Foreskin keratinocyte (primary cell): ENCODE measurements at places on chromosomes 7 and 10. TPM values are rescaled to one million over a fixed set of nuclear protein-coding genes. Genes with fewer than 3 reads are reported as not detected.

The DRGX gene
- not detected in 2 replicates for polyA plus RNA-seq

The SLC13A1 gene
- not detected in 2 replicates for polyA plus RNA-seq

The FAM25C gene
- 0.84 TPM in 1 of 2 replicates, not detected in the other for polyA plus RNA-seq

The PLAC9 gene
- not detected in 2 replicates for polyA plus RNA-seq

The HNRNPA2B1 gene
- 784 and 981 TPM in 2 replicates for polyA plus RNA-seq

The HUS1 gene
- polyA plus RNA-seq = 12.3 and 14.1 TPM in 2 replicates

DNA sequence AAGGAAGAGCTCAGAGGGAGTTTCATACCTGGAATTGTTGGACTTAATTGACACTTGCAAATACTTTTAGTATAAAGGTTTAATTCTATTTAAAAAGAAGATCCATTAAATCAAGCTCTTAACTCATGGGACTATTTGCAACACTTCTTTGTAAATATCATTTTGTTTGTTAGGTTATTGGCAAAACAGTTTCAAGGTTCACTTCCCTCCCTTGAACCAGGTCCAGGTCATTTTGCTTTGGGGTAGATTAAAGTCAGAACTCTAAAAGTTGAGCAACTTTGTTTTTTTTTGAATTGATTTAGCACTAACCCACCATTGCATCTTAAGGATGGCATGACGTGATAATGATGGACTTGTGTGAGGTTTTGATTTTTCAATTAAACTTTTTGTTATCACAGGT is 45.9 kb downstream of the ZRANB1 start:
- no peak for DNase-seq

DNA sequence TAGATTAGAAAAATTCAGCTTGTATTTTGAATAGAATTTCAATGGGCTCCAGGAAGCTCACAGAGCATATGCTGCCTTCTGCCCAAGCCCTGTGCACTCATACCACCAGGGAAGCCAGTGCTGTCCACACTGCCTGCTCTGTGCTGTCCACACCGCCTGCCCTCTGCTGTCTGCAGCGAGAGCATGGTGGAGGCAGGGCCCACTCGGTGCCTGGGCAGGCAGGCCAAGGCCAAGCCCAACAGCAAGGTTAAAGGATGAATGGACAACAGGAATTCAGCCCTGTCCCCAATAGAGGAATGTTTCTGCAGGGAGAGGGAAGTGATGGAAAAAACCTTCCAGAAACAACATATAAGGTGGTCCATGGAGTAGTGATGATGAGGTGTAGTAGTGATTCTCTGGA is 146.8 kb downstream of the GFRA1 start:
- DNase-seq = no peak

DNA sequence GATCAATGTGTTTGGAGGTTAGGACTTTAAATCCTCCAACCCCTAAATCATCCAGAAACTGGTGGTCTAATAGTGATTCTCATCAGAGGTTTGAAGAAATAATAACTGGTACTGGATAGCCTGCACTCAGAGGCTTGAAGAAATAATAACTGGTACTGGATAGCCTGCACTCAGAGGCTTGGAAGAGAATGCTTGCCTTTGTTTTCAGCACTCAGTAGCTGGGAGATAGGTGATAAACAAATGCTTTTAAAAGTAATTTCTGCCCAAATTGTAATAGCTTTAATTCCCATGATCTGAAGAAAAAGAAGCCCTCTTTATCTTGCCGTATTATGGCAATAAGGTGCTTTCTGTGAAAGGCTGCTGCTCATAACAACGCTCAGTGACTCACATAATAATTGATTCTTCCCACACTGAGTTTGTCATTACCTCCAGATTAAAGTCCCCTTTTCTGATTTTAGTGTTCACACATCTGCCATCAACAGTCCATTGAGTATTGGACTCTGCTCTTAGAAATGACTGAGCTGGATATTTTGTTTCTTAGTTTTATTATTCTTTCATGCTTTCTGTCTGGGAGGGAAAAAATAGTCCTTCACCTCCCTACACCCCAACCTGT is 112.3 kb upstream of the PHYHIPL start:
- no peak for DNase-seq

DNA sequence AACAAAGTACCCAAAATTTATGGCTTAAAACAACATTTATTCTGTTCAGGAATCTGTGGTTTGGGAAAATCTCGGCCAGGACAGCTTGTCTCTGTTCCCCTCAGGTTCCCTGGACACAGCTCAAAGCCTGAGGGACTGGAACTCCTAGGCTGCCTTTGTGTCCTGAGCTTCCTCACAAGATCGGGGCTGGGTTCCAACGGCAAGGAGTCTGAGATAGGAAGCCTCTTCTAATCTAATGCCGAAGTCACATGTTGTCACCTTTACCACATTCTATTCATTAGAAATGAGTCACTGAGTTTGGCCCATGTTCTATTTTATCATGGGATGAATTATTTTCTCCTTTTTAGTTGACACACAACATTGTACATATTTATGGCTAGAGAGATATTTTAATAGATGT is 80.5 kb downstream of the ANKRD26 start:
- no peak for DNase-seq

DNA sequence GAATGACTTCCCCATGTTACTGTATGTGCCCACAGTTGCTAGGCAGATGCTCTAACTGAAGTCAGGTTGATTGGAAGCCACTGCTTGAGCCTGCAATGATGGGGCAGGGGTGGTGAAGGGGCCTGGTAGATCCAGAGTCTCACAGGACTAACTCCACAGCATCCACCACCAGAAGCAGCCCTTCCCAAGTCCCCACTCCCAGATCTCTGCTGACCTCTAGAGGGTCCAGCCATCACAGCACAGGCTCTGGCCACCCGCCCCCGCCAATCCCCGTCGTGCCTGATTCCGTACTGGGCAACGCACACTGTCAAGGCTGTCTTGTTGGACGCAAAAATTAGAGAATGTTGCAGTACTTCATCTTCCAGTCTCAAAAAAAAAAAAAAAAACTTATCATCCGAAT is 136.8 kb upstream of the PDE1C start:
- DNase-seq = no peak

DNA sequence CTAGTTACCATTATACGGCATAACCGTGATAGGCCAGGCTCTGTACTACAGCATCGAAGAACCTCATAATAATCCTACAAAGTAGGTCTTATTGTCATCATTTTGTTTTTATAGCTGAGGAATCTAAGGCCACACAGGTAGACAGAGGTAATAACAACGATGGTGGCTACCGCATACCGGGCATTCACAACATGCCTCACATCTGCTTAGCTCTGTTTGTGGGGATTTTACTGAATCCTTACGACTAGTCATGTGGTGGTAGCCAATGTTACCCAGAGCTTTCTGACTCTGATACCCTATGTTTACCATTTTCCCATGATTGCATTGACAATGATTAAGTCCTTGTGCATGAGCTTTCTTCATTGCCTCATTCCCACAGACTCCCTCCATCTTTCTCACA is 269.4 kb downstream of the TCF7L2 start:
- no peak for DNase-seq

DNA sequence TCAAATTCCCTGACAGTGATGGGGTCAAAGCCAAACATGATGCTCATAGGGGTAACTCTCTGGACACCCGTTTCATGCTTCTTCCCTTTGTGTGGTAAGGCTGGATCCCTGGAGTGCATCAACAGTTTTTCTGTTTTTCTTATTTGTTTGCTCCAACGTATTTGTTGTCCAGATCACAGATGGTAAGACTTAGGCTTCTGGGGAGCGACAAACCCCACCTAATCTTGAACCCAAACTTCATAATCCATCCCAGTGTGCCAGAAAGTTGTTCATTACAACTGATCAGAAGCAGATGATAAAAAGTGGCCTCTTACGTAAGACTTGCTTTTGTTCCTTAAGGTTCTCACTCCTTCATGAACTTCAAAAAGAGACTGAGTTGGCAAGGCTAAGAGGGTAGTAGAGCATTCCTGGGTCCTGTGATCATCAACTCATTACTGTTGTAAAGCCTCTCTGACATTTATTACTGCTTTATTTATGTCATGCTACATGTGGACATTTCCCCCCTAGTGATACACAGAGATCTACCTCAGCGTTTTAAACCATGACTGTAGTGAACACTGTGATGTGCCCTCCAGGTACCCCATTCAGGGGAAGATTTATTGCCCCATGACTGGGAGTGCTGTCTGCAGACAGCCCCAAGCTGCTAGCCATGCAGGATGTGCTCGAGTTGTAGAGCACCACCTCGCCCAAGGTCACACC is 125.6 kb downstream of the CCDC71L start:
- DNase-seq = no peak

DNA sequence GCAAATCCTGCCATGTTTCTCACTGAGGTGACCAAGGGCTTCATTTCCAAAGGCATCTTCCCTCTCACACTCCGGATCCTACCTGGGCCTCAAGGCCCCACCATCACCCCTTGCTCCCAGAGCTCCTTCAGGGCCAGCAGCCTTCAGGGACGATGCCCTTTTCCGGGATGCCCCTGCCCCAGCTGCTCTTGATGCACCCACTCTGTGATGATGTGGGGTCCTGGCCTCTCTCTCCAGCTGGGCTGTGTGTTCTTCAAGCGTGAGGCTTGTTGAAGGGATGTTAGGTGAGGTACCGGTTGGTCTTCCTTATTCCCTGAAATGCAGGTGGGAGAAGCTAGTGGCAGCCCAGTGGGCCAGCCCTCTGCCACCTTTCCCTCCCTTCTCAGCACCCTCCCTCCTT is 18.4 kb upstream of the SLC18A2 start:
- DNase-seq = no peak

GRCh38 chr10:95406651-95407280 is 116.0 kb upstream of the PDLIM1 start:
- no peak for DNase-seq

- no peak for DNase-seq
Observed at GRCh38 chr7:80488851-80489370, 23.0 kb downstream of the GNAT3 start.
